ENCODE measurements at places on chromosomes 1 and 21.

- DNase-seq, result peak; percentile 24
- H3K36me3 ChIP-seq, result peaks cover 21% of the 10 kb centered on the region
- H3K27me3 ChIP-seq, result no peaks in the 10 kb centered on the region
- no peak overlapping the region for H3K27ac ChIP-seq
- H3K4me3 ChIP-seq, result no peak overlapping the region
Observed at GRCh38 chr1:30929135-30929889, 20.8 kb upstream of the SDC3 start.

GRCh38 chr1:225819346-225820192 is 9.6 kb downstream of the EPHX1 start:
- no peak for DNase-seq
- no peaks in the 10 kb centered on the region for H3K36me3 ChIP-seq
- H3K27ac ChIP-seq, result no peak overlapping the region
- no peak overlapping the region for H3K4me3 ChIP-seq

DNA sequence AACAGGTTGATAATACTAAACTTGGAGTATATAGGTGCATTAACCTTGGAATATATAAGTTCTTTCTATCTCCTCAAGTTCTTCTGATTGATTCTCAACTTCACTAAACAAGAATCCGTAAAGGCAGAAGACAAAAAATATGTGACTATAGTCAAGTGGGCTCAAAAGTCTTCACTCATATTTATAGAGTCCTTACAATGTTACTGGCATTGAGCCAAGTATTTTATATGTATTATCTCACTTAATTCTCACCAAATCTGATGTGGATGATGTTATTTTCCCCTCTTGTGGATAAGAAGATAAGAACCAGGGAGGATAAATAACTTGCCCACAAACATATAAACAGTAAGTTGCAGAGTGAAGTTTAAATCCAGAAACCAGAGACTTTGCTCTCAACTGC is 486.9 kb downstream of the LRRIQ3 start:
- no peaks in the 10 kb centered on the region for H3K36me3 ChIP-seq
- no peaks in the 10 kb centered on the region for H3K27me3 ChIP-seq
- H3K4me1 ChIP-seq, result no peaks in the 10 kb centered on the region
- no peak for DNase-seq
- H3K27ac ChIP-seq, result no peak overlapping the region

- no peak overlapping the region for H3K4me3 ChIP-seq
- no peak for DNase-seq
- no peaks in the 10 kb centered on the region for H3K4me1 ChIP-seq
- H3K36me3 ChIP-seq, result no peaks in the 10 kb centered on the region
- H3K27ac ChIP-seq, result no peak overlapping the region
Observed at GRCh38 chr1:192010406-192010805, 147.9 kb upstream of the RGS18 start.

GRCh38 chr1:212606395-212607205 is 2.0 kb upstream of the ATF3 start:
- H3K36me3 ChIP-seq, result no peaks in the 10 kb centered on the region
- peaks cover 71% of the 10 kb centered on the region for H3K27me3 ChIP-seq
- H3K4me1 ChIP-seq, result peaks cover 42% of the 10 kb centered on the region
- no peak for DNase-seq
- H3K27ac ChIP-seq, result no peak overlapping the region

DNA sequence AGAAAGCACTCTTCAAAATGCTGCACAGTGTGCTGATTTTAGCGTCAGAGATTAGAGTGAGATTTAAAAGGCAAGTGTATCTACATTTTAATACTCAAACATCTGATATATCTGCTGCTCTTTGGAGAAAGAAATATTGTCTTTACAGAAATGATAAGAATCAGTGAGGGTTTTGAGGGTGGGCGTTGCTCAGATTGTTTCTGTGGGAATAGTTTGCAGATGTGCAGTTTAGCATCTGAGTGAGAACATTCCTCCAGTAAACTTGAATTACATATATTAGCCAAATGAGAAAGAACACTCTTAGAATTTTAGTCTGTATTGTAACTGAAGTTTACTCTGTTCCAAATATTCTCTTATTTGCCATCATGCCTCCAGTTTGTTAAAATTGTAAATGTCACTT is 549.2 kb downstream of the NEGR1 start:
- no peaks in the 10 kb centered on the region for H3K36me3 ChIP-seq
- H3K4me3 ChIP-seq, result no peak overlapping the region
- H3K27ac ChIP-seq, result no peak overlapping the region
- no peaks in the 10 kb centered on the region for H3K27me3 ChIP-seq
- H3K4me1 ChIP-seq, result peaks cover 4% of the 10 kb centered on the region

DNA sequence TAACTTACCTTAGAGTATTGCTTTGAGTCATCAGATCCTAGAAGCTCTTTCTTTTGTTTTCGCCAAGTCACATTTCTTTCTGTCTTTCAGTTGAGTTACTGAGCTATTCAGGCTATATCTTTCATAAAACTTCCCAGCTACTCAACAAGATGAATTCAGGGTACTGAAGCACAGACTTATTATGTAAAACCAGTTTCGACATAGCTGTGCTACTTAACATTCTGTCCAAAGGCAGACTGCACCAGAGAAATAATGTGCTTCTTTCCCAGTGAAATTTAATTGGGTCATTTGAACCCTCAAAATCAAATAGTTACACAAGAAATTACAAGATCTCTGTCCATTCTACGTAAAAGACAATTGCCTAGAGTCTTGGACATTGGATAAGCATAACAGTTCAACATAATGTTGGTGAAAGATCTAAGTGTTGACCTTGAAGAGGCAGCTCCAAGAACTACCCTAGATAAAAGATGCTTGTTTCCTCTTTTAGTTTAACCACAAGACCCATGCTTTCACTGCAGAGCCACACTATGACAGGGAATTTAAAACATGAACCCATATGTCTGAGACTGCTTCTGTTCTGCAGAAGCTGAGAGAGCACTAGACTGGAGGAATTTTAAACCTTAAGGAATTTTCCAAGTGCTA is 163.2 kb downstream of the LRRC40 start:
- no peaks in the 10 kb centered on the region for H3K36me3 ChIP-seq
- no peak for DNase-seq
- H3K4me1 ChIP-seq, result no peaks in the 10 kb centered on the region
- H3K4me3 ChIP-seq, result no peak overlapping the region
- H3K27me3 ChIP-seq, result no peaks in the 10 kb centered on the region
- no peak overlapping the region for H3K27ac ChIP-seq

DNA sequence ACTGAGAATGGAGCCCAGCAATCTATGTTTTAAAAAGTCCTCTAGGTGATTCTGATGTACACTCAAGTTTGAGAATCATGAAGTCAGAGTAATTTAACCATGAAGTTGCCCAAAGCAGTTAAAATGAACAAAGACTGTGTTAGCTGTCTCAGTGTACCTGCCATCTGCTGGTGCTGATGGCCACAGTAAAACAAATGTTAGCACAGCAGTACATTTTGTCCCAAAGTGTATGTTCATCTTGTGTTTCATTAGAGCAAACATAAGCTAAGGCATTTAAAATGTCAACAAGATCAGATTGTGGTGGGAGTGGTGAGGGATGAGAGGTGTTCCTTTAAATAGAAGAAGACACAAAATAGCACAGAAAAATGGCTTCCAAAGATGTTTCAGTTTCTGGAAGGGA is 31.1 kb downstream of the FYB2 start:
- no peak for DNase-seq
- no peaks in the 10 kb centered on the region for H3K36me3 ChIP-seq
- H3K27me3 ChIP-seq, result no peaks in the 10 kb centered on the region
- H3K4me3 ChIP-seq, result no peak overlapping the region

DNA sequence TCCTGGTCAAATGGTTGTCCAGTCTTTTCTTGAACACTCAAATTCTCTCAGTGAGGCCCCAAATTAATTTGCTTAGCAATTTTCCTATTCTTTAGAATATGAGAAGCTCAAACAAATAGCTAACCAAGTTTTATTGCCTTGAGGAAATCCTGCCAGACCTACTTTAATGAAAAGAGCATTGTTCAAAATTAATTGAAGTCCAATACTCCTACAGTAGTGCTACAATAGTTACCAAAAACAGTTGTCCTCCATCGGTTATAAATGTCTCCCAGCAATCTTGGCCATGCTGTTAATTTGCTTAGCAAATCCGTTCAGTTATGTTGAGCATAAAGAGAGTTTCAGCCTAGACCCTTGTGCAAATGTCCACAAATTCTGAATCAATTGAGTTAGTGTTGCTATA is 112.9 kb downstream of the MAB21L3 start:
- no peak overlapping the region for H3K4me3 ChIP-seq
- H3K27ac ChIP-seq, result no peak overlapping the region
- no peak for DNase-seq
- H3K4me1 ChIP-seq, result no peaks in the 10 kb centered on the region
- H3K36me3 ChIP-seq, result no peaks in the 10 kb centered on the region

GRCh38 chr1:1157914-1158710 is 15.6 kb upstream of the TTLL10 start:
- H3K27me3 ChIP-seq, result peaks cover 15% of the 10 kb centered on the region
- H3K36me3 ChIP-seq, result no peaks in the 10 kb centered on the region
- H3K27ac ChIP-seq, result peak overlapping the region; percentile 72
- no peak for DNase-seq
- peaks cover 6% of the 10 kb centered on the region for H3K4me1 ChIP-seq
- H3K4me3 ChIP-seq, result peak overlapping the region; percentile 83

- no peaks in the 10 kb centered on the region for H3K36me3 ChIP-seq
- DNase-seq, result no peak
- peaks cover 2% of the 10 kb centered on the region for H3K27me3 ChIP-seq
- H3K27ac ChIP-seq, result no peak overlapping the region
- H3K4me3 ChIP-seq, result no peak overlapping the region
Observed at GRCh38 chr1:11682799-11683198, 1.9 kb upstream of the MAD2L2 start.

DNA sequence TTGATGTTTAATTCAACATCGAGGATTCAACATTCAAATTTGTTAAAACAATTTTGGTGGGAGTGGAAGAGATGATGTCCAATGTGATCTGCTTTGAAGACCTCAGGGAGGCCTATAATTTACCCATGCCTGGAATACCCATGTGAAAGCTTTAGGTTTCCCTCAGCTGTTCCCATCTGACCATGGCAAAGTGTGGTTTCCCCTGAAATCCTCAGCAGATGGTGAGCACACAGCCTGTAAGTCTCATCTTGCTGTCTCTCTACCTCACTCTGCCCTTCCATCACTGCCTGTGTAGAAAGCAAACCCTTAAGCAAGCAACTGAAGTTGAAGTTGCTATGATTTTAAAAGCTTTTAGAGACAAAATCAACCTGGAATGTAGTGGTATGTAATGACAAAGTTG is 80.1 kb upstream of the ATF3 start:
- no peak overlapping the region for H3K27ac ChIP-seq
- no peaks in the 10 kb centered on the region for H3K4me1 ChIP-seq
- H3K36me3 ChIP-seq, result no peaks in the 10 kb centered on the region

- H3K27ac ChIP-seq, result no peak overlapping the region
- no peak overlapping the region for H3K4me3 ChIP-seq
- H3K36me3 ChIP-seq, result no peaks in the 10 kb centered on the region
- H3K27me3 ChIP-seq, result no peaks in the 10 kb centered on the region
- no peak for DNase-seq
Observed at GRCh38 chr21:18289876-18290275, 45.2 kb downstream of the CHODL start.

DNA sequence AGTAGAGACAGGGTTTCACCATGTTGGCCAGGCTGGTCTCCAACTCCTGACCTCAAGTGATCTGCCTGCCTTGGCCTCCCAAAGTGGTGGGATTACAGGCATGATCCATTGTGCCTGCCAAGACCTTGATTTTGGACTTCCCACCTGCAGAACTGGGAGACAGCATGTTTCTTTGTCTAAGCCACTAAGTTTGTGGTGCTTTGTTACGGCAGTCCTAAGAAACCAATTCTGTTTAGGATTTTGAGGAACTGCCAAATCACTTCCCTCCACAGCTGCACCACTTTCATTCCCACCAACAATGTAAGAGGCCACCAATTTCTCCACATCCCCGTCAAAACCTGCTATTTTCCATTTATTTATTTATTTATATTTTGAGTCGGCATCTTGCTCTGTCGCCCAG is 46.1 kb downstream of the CHAF1B start:
- no peaks in the 10 kb centered on the region for H3K27me3 ChIP-seq
- no peak overlapping the region for H3K27ac ChIP-seq
- DNase-seq, result no peak
- no peak overlapping the region for H3K4me3 ChIP-seq

- no peak overlapping the region for H3K4me3 ChIP-seq
- H3K27me3 ChIP-seq, result no peaks in the 10 kb centered on the region
- H3K4me1 ChIP-seq, result no peaks in the 10 kb centered on the region
- H3K27ac ChIP-seq, result no peak overlapping the region
Observed at GRCh38 chr1:75583282-75583681, 27.6 kb downstream of the SLC44A5 start.

GRCh38 chr1:66563094-66563800 is 29.3 kb downstream of the SGIP1 start:
- no peak for DNase-seq
- no peak overlapping the region for H3K27ac ChIP-seq
- H3K4me3 ChIP-seq, result no peak overlapping the region
- H3K27me3 ChIP-seq, result no peaks in the 10 kb centered on the region
- no peaks in the 10 kb centered on the region for H3K4me1 ChIP-seq

GRCh38 chr1:43632135-43632670 is 17.7 kb upstream of the KDM4A start:
- H3K4me3 ChIP-seq, result no peak overlapping the region
- no peak overlapping the region for H3K27ac ChIP-seq
- H3K36me3 ChIP-seq, result no peaks in the 10 kb centered on the region
- H3K4me1 ChIP-seq, result no peaks in the 10 kb centered on the region
- no peaks in the 10 kb centered on the region for H3K27me3 ChIP-seq

DNA sequence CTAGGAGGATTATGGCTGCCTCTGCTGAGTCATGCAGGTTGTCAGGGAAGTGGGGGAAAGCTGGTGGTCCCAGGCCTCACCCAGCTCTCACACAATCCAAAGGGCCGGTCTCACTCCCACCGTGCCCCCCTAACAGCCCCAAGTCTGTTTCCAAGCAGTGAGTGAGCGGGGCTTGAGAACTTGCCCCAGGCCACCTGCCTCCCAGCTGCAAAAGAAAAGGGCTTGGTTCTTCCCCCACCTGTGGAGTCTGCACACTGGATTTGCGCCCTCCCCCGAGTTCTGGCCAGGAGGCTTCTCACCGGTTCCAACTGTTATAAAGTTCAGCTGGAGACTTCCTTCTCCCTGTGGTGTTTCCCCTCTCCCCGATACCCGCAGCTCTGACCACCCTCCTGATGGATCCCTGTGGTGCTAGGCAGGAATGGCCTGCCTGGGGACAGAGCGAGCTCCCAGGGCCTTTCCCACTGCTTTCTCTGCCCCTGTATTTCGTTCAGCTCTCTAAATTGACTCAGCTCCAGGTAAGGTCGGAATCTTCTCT is 222.3 kb downstream of the BARHL2 start:
- DNase-seq, result no peak
- no peaks in the 10 kb centered on the region for H3K27me3 ChIP-seq
- no peak overlapping the region for H3K4me3 ChIP-seq
- H3K27ac ChIP-seq, result no peak overlapping the region

- no peaks in the 10 kb centered on the region for H3K36me3 ChIP-seq
- no peak overlapping the region for H3K27ac ChIP-seq
- no peaks in the 10 kb centered on the region for H3K27me3 ChIP-seq
- no peak for DNase-seq
- no peaks in the 10 kb centered on the region for H3K4me1 ChIP-seq
Observed at GRCh38 chr21:39976800-39977199, 109.6 kb downstream of the PCP4 start.

- H3K4me1 ChIP-seq, result no peaks in the 10 kb centered on the region
- DNase-seq, result no peak
- H3K4me3 ChIP-seq, result no peak overlapping the region
- H3K27me3 ChIP-seq, result no peaks in the 10 kb centered on the region
- peaks cover 6% of the 10 kb centered on the region for H3K36me3 ChIP-seq
- no peak overlapping the region for H3K27ac ChIP-seq
Observed at GRCh38 chr1:33140153-33141149, 41.4 kb downstream of the TRIM62 start.

- peak overlapping the region; percentile 40 for H3K27ac ChIP-seq
- peaks cover 6% of the 10 kb centered on the region for H3K27me3 ChIP-seq
- no peaks in the 10 kb centered on the region for H3K36me3 ChIP-seq
Observed at GRCh38 chr1:178581351-178582303, 68.7 kb downstream of the TEX35 start.

All from thymus (tissue), 14 donors.